Epithelial cell of prostate (primary cell): ENCODE measurements at places on chromosomes 7 and 10.

DNA sequence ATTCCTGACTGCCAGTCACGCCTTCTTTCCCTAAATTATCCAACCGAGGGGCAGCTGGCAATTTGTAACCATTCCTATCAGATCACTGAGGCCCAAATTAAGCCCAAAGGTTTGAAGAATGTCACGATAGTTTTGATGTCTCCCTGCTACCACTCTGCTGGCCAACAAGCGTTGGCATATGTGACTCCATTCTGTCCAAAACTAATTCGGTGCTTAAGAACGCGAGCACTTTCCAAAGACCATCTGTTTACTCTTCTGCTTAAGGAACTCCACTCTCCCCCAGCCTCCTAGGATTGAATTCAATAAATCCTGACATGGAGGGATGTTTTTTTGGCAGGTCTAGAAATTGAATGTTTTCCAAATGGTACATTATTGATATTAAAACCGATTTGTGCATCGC, 131.5 kb upstream of the CTBP2 start:
- DNase-seq, result no peak

DNA sequence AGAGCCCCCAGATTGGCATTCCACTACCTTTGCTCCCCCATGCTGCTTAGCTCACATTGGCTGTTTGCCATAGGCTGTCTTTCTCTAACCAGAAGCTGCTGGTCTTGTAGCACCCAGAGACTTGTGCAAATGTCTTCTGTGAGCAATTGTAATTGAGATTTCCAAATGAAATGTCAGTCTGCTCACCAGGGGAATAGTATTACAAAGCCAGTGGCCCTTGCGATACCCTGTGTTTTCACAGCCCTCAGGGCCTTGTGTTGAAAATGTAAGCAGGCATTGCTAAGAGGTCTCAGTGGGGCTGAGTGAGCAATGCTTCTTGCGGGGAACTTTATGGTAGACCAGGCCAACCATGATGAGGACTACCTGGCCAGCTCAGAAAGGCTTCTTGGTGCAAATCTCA, 746.5 kb downstream of the LRMDA start:
- no peak for DNase-seq

DNA sequence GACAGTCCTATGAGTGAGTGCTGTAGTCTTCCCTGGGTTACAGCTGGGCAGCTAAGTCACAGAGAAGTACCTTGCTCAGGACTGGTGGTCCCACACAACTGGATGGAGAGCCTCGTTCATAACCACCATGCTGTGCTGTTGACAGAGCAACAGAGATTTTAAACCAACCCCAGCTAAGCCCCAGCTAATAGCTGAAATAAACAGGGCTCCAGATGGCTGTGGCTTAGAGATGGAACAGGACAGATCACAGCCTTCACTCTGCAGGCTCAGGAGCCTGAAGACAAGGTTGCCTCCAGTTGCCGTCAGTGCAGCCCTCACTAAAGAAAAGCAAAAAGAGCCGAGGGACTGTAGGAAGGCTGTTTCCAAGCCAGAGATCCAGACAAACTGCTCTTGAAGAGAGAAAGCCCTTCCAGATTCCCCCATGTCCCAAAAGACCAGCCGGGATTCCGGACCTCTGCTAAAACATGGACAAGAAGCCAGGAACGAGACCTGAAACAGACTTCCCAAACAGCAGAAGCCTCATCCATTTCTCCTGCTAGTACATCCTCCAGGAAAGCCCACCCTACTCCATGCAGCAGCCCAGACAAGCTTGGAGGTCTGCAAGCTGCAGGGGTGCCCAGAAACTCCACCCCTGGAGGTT, 4.2 kb downstream of the HTRA1 start:
- DNase-seq, result no peak

DNA sequence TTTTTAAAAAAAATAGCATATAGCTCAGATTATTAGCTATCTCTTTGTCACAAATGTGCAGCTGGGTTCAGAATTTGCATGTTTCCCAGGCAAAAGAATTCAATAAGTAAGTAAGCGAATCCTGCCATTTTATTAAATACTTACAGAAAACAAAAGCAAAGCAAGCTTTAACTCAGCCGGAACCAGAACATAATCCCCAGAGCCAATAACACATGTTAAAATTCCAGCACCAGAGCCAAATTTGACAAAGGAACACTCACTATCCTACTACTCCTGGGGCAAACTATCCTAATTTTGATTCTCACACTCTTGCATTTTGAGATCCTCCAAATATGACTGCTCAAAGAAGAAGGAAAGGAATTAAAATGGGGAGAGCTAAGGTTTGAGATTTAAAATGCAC, 32.6 kb downstream of the LRRTM3 start:
- DNase-seq, result no peak

DNA sequence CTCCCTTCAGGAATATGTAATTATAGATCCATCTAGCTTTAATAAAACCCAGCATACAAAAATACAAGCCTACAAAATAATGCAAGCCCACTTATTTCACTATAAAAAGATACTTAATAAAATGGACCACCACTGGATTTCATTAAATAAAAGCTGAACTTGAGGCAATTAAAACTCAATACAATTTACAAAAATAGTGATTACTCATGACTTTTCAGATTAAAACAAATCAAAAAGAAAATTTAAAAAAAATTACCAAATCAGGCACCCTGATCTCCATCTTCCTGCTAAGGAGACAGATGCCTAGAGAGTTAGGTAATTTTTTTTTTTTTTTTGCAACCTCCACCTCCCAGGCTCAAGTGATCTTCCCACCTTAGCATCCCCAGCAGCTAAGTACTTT, 41.8 kb downstream of the PRTFDC1 start:
- DNase-seq, result no peak

GRCh38 chr10:42973870-42974692, 102.8 kb upstream of the RET start:
- no peak for DNase-seq
